ENCODE measurements at places on chromosomes 3 and 15.

GRCh38 chr3:127593178-127593577, 2.6 kb upstream of the TPRA1 start:
- DNase-seq = no peak

- DNase-seq = peak; percentile 81
These were observed 43.9 kb upstream of the PLXND1 start for GRCh38 chr3:129650256-129650872.

DNA sequence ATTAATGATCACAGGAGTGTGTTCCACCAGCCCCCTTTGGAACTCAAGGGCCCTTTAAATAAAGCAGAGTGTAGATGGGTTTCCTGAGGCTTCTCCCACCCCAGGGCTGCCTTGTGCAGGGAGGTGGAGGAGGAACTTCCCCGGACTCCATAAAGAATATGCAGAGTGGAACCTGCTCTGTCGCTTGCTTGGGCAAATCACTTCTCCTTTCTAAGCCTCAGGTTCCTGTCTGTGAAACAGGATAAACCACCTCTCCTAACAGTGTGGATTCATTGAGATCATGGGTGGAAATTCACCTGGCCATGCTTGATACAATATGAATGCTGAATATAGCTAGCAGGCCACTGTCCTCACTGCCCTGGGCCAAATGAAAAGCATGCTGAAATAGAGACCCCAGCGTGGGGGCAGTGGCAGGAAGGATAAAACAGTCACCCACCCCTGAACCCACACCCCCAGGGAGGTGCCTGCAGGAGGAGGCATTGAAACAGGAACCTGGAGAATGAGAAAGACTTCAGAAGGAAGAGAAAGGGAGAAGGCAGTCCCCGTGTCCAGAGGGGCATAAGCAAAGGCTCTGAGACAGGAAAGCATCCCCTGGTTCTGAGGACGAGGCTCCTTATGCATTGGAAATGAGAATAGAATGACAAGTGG, 41.1 kb upstream of the CHRNB4 start:
- no peak for DNase-seq

DNA sequence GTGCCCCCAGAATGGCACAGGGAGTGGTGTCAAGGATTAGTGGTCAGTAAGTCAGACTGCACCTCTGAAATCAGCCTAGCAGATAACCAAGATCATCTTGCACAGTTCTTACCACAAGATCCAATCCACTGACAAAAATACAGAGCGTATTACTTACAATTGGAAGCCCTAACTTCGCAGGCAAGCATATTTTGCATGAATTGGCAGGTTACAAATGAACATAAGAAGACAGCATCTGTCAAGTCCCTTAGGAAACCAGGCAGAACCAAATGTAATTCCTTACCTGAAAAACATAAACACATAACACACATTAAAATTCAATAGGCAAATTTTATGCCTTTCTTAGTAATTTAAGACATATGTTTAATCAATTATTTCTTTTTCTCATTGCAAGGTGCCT, 293.4 kb downstream of the MAGI1 start:
- DNase-seq = no peak

- no peak for DNase-seq
These were observed 225.5 kb downstream of the RORA start for GRCh38 chr15:61003437-61004218.

DNA sequence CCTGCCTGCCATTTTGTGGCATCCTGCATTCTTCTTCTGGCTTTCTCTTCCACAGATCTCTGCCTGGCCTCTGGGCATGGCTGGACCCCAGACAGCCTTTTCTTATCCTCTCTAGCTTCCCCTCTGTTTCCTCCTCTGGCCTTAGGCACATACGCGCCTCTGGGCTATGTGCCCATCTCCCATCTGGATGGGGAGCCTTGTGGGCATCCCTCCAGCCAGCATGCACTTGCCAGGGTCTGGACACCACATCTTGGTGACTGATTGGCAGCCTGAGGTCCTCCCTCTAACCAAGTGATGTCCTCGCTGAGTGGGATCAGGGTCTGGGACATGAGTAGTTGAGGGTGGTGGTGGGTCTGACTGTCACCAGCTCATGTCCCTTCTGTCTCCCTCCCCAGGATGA, 12.8 kb downstream of the PLEKHO2 start:
- no peak for DNase-seq

- DNase-seq = no peak
These were observed 3.7 kb upstream of the ANKUB1 start for GRCh38 chr3:149796026-149796425.

DNA sequence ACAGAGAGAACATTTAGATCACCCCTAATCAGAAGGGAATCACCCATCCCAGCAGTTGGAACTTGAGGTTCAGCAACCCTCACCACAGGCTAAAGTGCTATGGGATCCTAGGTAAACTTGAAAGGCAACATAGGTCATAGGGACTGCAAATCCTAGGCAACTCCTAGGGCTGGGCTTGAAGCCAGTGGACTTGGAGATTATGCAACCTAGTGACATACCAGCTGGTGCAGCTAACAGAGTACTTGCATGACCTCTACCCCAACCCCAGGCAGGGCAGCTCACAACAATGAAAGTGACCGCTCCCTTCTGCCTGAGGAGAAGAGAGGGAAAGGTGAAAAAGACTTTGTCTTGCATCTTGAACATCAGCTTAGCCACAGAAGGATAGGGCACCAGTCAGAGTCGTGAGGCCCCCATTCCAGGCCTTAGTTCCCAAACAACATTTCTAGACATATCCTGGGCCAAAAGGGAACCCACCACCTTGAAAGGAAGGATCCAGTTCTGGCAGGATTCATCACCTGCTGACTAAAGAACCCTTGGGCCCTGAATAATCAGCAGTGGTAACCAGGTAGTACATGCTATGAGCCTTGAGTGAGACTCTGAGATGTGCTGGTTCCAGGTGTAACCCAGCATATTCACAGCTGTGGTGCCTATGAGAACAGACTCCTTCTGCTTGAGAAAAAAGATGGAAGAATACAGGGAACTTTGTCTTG, 37.6 kb upstream of the FBN1 start:
- DNase-seq = no peak

DNA sequence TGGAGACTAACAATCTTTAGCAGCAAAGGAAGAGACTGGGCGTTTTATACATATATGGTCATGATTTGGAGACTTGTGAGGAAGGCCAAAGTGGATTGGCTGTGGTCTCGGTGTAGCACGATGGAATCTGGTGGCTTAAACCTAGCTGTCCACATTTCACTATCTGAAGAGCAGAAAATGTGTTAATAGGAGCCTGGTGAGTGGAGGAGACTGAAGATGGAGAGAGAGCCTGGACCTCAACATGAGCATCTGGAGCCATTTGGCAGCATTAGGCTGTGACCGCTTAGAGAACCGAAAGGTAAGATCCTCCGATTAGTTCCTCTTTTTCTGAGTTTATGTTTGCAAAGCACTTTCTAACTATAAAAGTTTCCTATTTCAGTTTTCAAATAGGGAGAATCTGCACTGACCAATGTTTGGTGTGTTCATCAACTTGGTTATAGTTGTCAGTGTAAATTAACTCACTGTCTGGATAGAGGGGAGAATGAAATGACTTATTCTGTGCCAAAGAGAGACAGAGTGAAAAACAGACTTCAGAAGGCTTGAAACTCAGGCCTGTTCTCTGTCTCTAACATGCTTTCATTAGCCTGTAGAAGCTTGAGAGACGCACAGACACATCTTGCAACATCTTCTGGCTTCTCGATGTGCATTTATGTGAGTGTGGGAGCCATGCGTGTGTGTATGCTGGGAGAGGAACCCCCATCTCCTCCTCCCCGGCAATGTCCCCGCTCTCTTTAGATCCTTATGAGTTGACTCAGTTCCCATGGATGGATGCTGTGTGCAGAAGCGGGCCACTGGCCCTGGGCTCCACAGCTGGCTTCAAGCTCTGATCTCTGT, 244.7 kb upstream of the TBL1XR1 start:
- peak; percentile 73 for DNase-seq

GRCh38 chr15:67731112-67731721, 94.1 kb upstream of the SKOR1 start:
- DNase-seq = no peak

DNA sequence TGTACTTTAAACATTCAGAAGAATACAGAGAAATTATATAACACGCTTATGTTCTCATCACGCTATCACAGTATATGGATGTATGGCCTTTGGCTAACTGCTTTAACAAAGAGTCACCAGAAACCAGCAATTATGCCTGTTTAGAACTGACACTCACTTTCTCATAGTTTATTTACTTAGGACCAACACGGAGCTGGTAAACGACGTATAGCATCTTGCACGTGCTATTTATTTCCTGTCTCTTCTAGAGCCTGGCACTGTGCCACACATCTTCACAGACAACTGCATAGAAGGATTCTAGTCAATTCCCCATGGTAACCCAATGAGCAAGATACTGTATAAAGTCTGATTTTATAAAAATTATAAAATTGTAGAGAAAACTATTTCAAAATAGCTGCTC, 43.6 kb downstream of the TBC1D2B start:
- no peak for DNase-seq

DNA sequence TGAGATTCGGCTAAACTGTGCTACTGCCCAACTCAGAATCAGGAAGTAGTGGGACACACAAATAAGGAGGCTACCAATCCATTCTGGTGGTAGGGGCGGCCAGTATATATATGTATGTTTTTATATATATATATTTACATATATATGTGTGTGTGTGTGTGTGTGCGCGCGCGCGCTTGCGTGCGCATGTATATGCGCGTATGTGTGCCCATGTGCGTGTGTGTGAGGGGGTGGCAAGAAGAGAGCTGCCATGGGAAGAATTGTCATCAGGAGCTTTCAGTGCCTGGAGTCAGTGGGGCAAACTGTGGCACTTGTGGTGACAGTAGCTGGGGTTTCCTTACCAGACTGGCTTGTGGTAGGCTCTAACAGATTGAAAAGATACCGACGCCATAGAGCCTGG, 26.5 kb downstream of the GXYLT2 start:
- no peak for DNase-seq

DNA sequence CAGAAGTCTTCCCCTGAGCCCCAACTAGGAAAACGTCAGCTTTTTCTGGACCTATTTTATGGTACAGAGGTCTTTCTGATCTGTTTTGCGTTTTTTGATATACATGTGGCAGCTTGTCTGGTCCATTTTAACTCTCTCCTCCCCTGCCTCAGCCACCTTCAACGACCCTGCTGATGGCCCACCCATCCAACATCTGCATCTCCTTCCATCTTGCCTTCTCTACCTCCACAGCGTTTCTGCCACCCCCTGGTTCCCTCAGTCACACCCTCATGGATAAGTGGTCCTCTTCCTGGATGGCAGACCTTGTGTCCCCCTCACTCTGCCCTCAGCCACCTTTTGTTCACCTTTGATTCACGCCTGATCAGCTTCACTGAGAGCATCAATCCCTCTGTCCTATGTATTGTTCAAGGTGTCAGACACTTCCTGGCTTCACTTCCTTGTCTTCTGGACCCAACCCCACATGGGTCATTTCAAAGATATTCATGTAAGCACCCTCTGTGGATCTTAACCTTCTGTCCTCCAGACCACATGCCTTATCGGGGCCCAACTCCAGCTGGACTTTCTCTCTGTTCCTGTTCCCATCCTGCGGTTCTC, 13.5 kb downstream of the AHSG start:
- no peak for DNase-seq
